NCI-H187 (cell line): ENCODE measurements at places on chromosomes 7 and 10.

- no peak for DNase-seq
Measured at GRCh38 chr7:21704359-21704758, 161.5 kb downstream of the DNAH11 start.

DNA sequence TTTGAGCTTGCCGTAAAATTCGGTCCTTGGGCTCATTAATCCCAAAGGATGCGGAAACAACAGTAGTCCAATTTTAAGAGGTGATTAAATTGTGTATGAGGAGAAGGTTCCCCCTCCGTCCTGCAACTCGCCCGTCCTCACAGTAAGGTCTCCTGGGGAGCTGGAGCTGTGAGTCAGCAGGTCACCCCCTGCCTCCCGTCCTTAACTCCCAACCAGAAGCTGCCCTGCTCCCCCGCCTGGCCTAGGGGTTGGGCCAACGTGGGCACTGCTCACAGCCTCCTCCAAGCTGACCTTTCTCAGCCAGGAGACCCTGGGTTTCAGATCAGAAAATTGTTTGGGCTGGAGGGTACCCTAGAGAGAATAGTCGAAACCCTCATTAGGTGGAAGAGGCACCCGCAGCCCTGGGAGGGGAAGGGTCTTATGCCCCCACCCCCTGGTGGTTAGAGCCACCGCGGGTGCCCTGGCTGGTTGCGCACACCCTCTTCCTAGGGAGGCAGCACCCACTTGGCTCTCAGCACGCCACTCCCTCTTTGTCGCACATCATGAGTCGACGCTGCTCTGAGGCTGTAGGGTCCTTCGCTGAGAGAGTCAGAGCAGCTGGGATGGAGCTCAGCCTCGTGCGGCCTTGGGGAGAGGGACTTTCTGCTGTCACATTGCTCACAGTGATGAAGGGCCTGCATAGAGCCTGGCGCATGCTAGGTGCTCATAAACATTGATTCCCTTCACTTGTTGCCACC, 131.2 kb downstream of the TACC2 start:
- no peak for DNase-seq

DNA sequence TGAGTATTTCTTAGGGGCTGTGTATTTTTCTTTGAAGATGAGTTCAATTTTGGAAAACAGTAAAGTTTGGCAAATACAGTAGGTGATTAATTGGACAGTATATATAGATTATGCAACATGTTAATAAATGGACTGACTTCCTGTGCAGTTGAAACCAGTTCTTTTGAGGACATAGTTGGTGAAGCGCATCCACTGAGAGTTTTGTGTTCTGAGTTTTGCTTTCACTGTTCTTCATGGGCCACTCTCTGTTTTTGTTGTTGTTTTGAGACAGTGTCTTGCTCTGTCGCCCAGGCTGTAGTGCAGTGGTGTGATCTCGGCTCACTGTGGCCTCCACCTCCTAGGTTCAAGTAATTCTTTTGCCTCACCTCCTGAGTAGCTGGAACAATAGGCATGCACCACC, 109.0 kb downstream of the SDHAF3 start:
- no peak for DNase-seq

GRCh38 chr7:77413128-77413527, 3.0 kb downstream of the GSAP start:
- no peak for DNase-seq
